NCI-H2107 (cell line): ENCODE measurements at places on chromosomes 6 and 20.

DNA sequence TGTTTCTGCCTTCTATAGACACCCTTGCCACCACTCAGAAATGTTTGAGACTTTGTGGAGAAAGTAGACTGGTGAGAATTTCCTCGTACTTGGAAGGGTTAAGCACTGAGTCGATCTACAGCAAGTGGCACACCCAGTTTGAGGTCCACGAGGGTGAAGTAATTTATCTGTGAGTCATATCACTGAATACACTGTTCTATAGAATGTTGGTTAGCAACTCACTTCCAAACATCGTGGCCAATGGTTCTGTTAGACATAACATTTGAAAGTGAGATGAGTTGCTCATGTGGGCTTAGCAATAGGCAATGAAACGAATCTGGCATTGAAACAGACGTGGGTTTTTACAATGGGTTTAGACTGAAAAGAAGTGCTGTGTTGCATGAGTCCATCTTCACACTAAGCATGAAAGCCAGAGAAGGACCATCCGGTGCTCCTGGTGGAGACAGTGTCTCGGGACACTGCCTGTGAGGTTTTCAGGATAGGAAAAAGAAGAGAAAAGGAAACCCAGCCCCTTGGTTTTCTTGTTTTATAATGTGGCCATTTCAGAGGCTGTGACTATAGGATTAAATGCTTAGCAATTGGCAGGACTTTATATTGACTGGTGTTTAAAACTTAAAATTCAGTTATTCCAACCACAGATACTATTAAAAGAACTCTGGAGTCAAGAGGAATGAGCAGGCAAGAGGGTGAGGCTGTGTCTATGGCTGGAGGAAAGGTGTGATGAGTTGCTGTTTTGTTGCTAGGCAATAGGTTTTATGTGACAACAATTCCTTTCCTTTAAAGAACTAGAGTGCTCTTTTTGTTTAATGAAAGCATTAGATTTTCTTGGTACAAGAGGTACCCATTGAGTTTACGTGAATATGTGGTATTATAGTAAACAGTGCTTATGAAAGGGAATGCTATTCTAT lies 31.0 kb upstream of the EZR start:
- DNase-seq: peak; percentile 37

DNA sequence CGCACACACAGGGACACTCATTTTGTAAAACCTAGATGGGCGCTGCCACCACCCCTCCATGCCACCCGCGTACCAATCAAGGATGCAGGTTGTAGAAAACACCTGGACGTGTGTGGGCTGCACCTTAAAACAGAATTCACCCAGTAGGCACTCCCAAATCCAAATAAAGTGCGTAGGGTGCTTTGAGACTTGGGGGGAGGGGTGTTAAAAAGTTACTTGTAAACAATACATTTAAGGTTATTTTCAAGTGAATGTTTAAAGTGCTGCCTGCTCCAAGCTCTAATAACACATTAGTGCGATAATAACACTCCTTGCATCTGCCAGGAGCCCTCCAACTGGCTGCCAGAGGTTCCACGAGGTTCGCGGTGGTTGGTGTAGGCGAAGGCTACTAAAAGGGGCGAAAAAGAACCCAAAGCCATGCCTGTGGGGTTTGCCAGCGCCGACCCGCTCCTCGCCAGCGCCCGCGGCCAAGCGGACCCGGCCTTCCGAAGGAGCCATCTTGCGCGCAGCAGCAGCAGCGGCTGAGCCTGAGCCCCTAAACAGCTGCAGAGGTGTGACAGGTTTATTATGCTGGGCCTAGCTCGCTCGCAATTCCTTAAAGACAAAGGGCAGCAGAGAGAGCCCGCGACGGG lies 11.5 kb downstream of the FOXC1 start:
- DNase-seq: no peak

- no peak for DNase-seq
Measured at GRCh38 chr20:37649017-37649416, 44.8 kb upstream of the CTNNBL1 start.

GRCh38 chr6:29112135-29112534 lies 4.3 kb downstream of the OR2J3 start:
- DNase-seq: no peak

GRCh38 chr6:3489027-3489757 lies 32.3 kb upstream of the SLC22A23 start:
- no peak for DNase-seq

- DNase-seq: no peak
Measured at GRCh38 chr6:24031496-24031895, 94.5 kb upstream of the NRSN1 start.

DNA sequence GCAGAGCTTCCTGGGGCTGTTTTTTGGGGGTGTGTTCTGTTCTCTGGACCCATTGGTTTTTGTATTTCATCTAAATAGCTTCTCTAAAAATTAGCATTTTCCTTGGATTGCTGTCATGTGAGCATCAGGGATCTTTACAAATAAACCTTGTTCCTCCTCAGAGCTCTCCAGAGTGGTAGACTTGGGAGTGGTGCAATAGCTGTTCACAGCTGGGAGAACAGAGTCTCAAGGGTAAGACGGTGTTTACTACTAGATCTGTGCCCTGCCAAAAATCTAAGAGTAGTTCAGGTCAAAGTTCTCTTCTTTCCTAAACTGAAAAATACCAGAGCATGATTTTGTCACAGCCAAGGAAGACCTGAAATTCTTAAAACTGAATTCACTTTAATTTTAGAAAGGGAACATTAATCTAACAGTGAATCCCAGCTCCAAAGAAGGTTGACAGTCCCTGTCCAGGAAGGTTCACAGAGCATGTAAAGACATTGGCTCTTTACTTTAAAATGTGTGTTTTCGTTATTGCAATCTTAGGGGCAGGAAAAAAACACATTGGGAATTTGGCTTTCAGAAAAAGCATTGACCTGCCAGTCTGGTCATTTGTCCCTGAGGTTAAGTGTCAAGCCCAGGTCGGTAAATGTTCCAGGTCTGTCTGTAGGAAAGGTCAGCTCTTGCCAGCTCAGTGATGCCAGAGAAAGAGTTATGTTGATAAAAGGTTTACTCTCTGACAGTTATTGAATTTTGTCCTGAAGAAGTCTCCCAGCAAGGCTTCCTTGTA lies 43.3 kb downstream of the VAPB start:
- DNase-seq: no peak

- no peak for DNase-seq
Measured at GRCh38 chr6:16345449-16346330, 107.3 kb downstream of the GMPR start.

- peak; percentile 73 for DNase-seq
Measured at GRCh38 chr20:18058661-18059467, 1.1 kb upstream of the OVOL2 start.

DNA sequence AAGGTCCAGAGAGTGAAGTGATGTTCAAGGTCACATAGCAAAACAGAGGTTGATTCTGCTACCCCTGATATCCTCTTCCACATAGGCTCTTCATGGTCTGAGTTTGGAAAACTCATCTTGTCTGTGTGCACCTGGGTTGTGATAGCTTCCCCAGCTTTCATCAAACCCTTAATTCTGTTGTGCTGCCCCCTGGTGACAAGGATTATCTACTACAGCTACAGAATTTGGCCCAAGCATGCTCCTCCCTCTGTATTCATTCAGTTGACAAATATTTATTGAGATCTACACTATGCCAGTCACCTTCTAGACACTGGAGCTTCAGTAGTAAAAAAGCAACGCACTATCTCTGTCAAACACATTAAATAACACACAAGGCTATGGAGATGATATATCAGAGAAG lies 50.4 kb downstream of the SMPDL3A start:
- no peak for DNase-seq

DNA sequence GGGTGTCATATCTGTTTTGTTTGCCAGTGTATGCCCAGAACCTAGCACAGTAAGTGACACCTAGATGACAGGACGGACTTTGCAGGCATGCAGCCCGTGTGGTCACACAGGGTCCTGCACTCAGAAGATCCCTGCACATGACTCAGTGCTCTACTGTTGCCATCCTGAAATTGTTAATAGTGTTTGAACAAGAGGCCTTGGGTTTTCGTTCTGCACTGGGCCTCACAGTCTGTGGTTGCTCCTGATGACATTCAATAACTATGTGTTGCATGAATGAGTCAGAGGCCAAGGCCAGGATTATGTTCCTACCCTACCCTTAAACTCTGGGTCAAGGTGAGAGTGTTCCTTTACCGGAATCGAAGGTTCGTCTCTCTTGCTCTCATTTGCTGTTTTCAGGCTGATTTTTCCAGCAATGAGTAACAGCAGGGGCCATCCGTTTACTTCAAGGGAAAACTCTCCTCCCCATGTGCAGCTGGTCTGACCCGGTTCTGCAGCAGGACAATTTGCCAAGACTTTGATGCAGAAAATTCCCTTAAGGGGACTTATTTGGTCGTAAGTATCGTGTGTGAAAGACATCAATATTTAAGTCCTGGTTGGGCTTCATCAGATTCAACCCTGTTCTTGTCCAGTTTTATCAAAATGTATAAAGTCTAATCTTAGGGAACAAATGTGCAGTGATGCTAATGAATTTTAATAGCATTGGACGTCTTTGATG lies 13.0 kb upstream of the PFDN4 start:
- no peak for DNase-seq

DNA sequence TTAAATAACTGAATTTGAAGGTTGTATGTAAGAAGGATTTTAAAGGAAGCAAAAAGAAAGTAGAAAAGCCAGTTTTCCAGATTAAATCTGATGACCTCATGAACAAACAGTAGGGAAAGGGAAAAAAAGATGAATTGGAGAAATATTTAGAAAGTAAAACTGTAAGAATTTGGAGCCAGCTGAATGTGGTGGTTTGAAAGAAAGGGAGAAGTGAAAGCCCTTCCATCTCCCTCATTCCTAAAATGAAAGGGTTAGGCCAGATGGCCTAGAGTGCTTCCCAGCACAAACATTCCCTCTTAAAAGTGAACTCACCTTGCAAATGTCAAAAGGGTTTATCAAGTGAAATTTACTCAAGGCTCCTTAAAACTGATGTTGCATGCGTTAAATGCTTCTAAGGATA lies 139.3 kb upstream of the COL21A1 start:
- no peak for DNase-seq

DNA sequence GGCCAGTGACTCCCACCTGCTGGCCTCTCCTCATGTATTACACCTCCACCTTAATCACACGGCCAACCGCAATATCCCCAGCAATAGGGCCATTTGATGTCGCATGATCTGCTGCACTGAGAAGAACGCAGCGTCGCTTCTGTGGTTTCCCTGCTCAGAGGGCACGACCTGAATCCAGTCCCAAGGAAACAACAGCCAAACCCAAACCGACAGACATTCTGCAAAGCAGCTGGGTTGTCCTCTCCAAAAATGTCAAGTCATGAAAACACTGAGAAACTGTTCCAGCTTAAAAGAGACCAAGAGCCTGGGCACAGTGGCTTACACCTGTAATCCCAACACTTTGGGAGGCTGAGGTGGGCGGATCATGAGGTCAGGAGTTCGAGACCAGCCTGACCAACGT lies 7.5 kb upstream of the BPI start:
- no peak for DNase-seq

- DNase-seq: no peak
Measured at GRCh38 chr6:56359201-56359899, 112.0 kb upstream of the COL21A1 start.

GRCh38 chr6:125066964-125067363 lies 86.6 kb upstream of the TPD52L1 start:
- no peak for DNase-seq

GRCh38 chr6:4773181-4773580 lies 3.0 kb upstream of the CDYL start:
- no peak for DNase-seq

GRCh38 chr6:109411034-109411433 lies 28.8 kb upstream of the CD164 start:
- DNase-seq: no peak

DNA sequence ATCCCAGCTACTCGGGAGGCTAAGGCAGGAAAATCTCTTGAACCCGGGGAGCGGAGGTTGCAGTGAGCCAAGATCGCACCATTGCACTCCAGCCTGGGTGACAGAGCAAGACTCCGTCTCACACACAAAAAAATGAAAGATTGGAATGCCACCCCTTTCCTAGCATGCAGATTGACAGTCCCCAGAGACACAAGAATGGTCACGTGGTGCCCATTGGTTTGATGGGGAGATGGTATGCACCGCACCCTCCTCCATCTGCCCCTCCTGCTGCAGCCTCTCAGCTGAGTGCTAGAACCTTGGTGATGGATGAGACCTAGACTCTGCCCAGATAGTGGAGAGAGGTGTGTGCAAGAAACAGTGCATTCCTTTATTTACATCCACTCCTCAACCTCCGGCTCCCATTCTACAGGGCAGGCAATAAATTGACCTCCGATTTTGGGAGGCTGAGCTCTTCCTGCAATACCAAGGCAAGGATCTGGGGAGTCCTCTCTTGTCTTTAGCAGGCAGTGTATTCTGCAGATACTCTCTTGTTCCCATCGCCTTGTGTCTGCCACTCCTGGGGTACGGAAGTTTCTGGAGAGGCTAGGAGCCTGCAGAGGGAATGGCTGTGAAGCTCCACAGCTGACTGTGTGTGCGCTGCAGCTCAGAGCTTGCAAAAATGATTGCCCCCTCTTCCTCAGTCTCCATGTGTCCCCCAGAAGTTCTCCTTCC lies 1.1 kb upstream of the RNF24 start:
- no peak for DNase-seq

- no peak for DNase-seq
Measured at GRCh38 chr6:137536104-137536773, 42.0 kb upstream of the OLIG3 start.

- no peak for DNase-seq
Measured at GRCh38 chr20:18986895-18987580, 173.5 kb downstream of the SCP2D1 start.

GRCh38 chr6:29553268-29554057 lies 6.1 kb downstream of the UBD start:
- no peak for DNase-seq

GRCh38 chr6:138815797-138816528 lies 20.1 kb downstream of the ECT2L start:
- DNase-seq: peak; percentile 12

- DNase-seq: no peak
Measured at GRCh38 chr6:148779142-148779562, 32.3 kb downstream of the UST start.

GRCh38 chr6:40791004-40791403 lies 203.8 kb upstream of the LRFN2 start:
- no peak for DNase-seq

- no peak for DNase-seq
Measured at GRCh38 chr20:43262341-43262740, 72.6 kb upstream of the PTPRT start.

- DNase-seq: no peak
Measured at GRCh38 chr6:30793521-30794194, 49.3 kb upstream of the IER3 start.

DNA sequence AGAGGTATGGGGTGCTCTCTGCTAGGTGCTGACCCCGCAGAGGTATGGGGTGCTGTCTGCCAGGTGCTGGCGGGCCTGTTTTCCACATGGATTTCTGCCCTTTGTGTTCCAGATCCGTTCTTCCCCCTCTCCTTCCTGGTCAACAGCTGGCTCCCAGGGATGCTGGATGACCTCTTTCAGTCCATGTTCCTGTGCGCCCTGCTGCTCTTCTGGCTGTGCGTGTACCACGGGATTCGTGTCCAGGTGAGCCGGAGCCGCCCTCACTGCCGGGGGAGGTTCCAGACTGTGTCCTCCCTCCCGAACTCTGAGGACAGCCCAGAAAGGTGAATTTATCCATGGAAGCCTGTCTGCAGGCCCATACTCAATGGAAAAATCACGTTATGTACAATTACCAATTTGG lies 36.3 kb downstream of the DYNLT1 start:
- no peak for DNase-seq

GRCh38 chr20:10476319-10476724 lies 41.2 kb downstream of the SLX4IP start:
- DNase-seq: no peak
